ENCODE measurements at places on chromosomes 1 and 21.

DNA sequence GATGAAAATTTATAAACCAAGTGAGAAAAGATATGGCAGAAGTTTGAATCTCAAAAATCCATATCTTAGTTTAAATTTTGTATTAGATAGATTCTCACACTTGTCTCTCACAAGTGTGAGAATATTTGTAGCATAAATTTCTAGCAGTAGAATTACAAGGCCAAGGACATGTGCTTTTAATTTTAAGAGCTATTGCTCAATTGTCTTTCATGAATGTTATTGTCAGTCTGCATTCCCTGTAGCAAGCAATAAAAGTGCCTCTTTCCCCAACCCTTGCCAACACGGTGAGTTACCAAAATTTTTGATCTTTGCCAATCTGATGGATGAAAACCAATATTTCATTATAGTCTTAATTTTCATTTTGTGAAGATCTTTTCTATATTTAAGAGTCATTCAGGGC is 64.0 kb downstream of the CTH start:
- DNase-seq: no peak

- no peak for DNase-seq
Measured at GRCh38 chr1:17627239-17628052, 87.9 kb downstream of the ARHGEF10L start.

DNA sequence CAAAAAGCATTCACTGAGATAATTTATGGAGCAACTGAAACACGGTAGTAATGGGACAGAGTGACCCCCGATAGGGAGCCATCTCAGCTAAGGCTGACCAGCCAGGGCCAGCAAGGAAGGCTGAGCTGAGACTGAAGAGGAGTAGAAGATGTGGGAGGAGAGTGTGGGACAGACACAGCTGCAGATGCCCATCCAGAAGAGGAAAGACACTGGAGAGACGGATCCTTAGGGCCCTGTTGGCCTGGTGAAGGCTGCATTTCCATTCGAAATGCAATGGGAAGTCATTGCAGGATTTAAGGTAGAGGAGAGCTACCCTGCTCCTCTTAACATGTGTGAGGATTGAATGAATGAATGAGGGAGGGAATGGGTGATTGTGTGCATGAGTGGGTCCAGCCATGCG is 44.0 kb upstream of the LRP8 start:
- no peak for DNase-seq

DNA sequence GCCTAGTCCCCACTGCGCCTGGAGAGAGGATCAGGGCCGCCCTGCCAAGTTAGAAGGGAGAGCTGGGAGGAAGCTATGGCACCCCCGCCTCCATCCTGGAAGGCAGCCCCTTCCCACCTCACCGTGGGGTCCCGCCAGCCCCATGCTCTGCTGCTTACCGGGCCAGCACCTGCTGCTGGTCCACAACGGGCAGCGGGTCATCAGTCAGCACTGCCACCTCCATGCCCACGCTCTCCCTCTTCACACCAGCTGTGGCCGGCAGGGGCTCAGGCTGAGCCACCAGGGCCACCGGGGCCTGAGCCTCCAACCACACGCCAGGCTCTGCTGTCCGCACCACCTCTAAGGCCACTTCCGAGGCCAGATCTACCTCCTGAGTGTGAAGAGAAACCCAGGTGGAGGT is 23.5 kb upstream of the DDOST start:
- DNase-seq: no peak

DNA sequence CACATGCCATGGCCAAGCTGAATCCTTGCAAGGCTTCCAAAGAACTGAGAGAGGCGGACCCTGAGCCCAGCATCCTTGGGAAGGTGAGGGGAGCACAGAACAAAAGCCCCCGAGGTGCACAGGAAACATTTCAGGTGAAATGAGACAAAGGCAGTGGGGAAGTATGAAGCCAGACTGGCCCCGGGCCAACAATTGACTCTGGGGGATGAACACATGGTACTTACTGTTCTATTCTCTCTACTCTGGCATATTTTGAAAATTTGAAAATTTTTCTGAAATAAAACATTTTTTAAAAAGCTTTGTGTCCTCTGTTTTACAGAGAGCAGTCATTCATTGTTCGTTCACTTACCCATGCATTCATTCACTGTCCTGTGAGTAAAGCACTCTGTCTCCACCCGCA is 77.7 kb downstream of the GRIK3 start:
- no peak for DNase-seq

DNA sequence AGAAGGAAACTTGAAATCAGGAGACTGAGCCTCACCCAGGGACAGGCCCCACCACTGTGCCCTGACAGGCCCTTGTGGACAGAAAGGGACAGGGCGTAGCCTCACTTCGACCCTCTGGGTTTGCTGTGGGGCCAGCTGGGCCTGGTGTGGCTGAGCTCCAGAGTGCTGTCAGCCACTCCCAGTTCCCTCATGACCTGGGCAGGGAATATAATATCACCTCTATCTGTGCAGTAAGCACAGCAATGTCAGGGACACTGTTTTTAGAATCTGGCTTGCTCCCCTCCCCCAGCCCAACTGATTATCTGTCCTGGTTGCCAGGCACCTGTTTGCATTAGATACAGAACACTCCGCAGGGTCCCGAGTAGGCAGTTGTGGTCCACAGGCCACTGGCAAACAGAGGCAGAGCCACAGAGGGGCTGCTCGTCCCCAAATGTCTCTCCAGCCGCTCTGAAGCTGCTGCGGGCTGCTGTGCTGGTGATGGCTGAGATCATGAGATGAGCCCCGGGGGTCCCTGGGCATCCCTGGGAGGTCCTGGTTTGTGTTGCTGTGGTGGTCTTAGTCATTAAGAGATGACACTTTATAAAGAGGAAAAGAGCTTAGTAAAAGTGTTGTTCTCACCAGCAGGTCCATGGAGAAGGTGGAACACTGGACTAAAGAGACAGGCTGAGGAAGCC is 51.6 kb downstream of the ETS2 start:
- DNase-seq: no peak

All from activated CD8-positive, alpha-beta memory T cell treated with anti-CD3 and anti-CD28 coated beads for 4 hours (primary cell).